CD4-positive, alpha-beta T cell treated with Interleukin-17A for 1 hour (primary cell): ENCODE measurements at places on chromosomes 7 and 10.
A peak's percentile ranks its signal among the peaks of the same experiment; 100 is the strongest.

- no peak for DNase-seq
Observed at GRCh38 chr7:115267503-115267902, 345.6 kb downstream of the MDFIC start.

GRCh38 chr10:110426294-110427181, 71.2 kb upstream of the DUSP5 start:
- DNase-seq = no peak

DNA sequence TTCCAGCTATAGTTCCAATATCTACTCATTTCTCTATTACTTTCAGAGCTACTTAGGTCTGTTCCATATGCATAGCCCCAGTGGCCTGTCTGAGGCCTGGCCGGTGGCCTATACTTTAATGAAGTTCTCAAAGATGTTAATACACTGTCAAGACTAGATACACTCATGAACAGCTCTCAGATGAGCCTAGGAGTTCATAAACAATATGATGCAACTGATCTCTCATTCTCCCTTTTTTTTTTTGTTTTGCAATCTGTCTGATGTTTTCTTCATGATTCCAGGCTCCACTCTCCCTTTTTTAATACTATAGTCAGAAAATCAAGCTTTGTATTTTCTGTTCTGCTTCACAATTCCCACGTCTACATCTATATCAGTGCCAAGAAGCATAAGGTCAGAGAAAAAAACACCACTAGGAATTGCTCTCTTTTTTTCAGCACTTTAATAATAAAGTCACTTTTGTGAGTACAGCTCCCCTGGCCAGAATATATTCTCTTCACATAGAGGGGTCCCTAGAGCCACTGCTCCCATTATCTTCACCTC, 321.0 kb downstream of the C7orf25 start:
- DNase-seq = no peak

- DNase-seq = no peak
Observed at GRCh38 chr7:531777-532176, 12.1 kb upstream of the PDGFA start.

DNA sequence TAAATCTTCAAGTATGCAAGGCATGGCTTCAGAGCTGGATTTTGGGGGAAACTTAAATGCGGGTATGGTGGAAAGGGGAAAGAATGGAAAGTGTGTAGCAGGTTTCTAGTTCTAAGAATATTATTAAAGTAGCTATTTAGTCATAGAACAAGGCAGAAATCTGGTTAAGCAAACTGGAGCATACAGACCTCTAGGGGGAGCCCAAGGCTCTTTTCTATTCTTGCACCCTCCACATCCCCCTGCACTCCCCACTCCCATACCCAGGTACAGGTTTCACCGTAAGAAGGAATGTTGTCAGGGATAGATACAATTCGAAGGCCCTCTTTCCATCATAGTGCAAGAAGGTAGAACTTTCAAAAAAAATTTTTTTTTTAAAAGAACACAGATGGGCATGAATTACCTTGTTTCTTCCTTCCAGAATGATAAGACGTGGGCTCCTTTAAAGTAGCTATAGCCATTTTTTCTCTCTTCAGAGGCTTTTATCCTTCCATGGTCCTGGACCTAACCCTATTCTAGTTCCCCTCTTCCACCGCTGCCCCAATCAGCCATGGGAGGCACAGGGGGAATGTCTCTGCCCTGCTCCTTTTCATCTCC, 41.5 kb upstream of the SMIM30 start:
- no peak for DNase-seq

- no peak for DNase-seq
Observed at GRCh38 chr10:37619336-37619735, 238.1 kb downstream of the ZNF248 start.

DNA sequence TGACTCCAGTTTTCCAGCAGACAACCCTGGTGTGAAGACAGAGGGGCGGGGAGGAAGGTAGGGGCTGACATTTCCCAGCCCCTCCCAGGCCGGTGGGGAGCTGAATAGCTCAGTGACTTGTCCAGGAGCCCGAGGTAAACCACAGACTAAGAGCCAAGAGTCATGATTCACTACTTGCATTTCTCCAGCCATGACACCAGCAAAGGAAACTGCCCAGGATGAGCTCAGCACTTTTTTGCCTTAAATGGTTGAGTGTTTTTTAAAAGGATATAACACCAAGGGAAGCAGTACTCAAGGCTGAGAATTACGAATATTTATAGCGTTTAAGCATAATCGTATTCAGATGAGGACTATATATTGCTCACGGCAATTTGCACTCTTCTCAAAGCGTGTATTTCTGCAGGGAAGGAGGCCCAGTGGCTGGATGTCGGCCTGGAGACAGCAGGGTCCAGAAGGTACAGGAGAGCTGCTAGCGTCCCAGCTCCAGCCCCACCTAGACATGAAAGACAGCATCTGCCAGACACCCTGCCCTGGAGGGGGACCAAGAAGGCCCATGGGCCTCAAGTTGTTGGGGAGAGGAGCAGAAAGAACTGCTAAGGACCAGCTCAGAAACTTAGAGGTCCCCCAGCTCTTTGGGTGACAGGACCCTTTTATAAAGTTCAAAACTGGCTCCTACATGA, 141.4 kb downstream of the GRID1 start:
- no peak for DNase-seq

DNA sequence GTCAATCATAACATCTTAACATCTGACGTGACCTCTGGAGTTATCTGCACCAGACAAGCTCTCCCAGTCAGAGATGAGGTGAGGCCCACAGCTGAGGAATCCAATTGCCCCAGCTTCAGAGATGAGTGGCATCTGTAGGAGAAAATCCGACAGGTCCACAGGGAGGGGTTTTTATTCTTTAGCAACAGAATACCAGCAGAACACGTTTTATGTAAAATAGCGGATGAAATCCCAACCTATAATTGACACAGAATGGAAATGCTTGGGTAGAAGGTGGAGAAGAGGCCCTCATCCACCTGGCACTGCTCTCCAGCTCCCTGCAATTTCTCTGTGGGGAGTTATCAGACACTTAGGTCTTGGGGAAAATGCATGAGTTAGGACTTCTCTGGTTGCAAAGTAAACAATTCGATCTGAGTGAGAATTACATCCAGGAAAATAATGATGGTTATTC, 144.2 kb upstream of the NRP1 start:
- no peak for DNase-seq

- no peak for DNase-seq
Observed at GRCh38 chr7:116071629-116072028, 41.1 kb upstream of the TFEC start.

DNA sequence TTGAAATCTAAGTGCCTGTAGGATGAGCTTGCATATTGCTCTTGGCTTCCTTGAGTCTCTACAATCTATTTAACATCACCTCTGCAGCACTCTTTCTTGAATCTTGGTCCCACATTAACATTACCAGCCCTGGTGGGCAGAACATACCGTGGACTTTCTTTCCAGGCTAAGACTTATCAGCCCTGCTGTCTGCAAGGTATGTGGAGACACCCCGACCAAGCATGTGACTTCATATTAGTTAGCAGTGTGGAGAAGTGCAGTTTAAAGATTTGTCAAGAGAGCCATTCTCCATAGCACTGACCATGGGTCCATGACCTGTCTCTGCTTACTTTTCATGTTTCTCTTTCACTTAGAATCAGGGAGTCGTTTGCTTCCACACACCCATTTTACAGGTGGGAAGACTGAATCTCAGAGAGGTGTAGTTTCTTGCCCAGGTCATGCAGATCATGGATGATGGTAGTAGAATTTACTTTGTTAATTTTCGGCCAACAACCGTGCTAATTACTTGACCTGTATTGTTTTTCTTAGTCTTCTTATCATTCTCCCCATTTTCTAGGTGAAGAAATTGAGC, 6.0 kb downstream of the CCNY start:
- no peak for DNase-seq

- no peak for DNase-seq
Observed at GRCh38 chr7:94687076-94687475, 31.1 kb upstream of the SGCE start.

DNA sequence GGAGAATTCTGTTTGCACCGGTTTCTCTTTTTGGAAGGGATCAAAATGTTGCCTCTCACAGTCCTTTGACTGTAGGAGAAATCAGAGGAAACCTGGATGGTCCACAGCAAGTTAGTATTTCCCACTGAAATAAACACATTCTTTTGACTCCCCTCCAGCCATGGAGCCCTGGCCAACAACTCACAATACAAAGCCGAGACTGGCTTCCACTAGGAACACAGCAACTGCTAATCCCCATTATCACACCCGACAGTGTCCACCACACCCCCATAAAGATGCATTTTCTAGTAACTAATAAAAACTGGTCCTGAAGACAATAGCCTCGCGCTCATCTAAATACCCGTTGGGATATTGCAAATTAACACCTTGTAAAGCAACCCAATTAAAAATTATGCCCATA, 798 bp upstream of the MACROH2A2 start:
- DNase-seq = no peak

DNA sequence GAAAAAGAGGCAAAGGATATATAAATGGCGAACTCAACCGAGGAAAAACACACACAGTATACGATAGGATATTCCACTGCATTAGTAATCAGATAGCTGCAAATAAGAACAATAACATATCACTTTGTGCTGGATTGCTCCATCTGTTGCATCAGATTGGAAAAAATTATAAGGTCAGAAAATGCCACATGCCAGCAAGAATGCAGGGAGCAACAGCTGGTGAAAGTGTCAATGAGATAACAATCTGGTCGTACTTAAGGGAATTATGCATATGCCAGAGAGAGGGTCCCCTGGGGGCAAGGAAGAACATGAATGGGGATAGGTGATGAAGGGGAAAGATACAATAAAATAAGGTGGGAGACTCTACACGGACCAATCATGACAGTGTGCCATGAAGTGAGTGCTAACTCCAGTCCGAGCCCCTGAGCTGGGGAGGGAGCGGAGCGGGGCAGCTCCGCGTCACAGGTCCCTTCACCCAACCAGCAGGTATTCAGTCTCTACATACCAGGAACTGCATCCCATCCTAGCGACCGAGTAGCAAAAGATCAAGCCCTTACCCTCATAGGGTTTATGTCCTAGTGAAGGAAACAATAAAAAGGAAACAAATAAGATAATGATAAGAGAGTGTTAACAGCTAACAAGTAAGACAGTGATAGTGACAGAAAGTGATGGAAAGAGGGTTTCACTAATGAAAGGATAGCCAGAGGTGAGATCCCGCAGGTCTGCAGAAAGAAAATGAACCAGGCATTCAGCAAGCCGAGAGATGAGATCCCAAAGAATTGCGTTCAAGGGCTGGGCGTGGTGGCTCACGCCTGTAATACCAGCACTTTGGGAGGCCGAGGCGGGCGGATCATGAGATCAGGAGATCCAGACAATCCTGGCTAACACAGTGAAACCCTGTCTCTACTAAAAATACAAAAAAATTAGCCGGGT, 9.4 kb downstream of the MPP7 start:
- no peak for DNase-seq

- peak; percentile 22 for DNase-seq
Observed at GRCh38 chr7:144830024-144830785, 5.6 kb downstream of the TPK1 start.

- DNase-seq = no peak
Observed at GRCh38 chr7:14717816-14718215, 184.7 kb downstream of the DGKB start.

DNA sequence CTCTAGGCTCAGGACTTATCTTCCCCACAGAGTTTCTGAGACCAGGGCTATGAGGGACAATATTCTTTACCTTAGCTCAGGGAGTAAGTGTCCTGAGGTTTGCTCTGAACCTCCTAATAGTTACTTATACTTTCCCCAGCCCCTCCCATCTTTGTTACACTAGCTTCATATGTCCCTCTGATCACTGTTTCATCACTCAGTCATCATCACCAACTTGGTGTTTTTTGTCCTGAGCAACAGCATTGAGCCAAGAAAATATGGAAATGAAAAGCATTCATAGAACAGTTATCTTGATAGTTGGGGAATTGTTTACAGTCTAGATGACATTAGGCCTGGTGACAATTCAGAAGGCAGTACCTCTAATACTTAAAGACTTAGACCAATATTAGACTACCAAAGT, at the start of gene PRSS37:
TSS of gene PRSS37 (minus strand) at position 101 of the 400 bp plus-strand sequence. CDS start 436 bp downstream, outside the sequence.
- no peak for DNase-seq

DNA sequence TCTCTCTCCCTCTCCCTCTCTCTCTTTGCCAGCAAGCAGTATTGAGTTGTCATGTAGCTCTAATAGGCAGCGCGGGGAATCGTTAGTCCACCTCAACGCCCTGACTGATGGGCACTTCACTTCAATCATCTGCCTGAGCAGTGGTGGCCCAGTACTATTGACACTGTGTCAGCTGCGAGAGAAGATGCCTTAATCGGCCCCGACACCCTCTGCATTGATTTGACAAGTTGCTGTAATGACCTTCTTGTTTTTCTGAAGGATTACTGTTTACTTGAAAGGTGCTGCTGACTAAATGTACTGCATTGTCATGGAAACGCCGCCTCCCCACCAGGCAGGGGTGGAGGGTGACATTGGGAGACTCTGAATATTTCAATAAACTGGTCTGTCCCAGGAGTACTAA, 913.8 kb downstream of the KCNMA1 start:
- DNase-seq = no peak

DNA sequence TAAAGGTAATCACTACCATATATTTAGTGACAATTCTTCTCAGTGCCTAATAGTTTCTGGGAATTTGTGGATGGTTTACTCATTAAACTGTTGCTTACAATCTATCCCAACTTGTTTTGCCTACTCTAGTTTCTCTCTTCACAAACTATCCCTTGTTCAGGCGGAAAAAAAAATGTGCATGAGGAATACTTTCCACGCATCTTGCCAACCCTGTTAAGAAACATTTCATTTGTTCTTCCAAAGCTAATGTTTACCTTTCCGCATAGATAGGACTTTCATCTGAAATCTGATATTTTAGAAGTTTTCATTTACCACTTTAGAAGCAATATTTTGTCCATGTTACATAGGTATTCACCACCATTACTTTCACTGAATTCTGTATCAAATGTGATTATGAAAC, 191.9 kb downstream of the MDFIC start:
- DNase-seq = no peak

DNA sequence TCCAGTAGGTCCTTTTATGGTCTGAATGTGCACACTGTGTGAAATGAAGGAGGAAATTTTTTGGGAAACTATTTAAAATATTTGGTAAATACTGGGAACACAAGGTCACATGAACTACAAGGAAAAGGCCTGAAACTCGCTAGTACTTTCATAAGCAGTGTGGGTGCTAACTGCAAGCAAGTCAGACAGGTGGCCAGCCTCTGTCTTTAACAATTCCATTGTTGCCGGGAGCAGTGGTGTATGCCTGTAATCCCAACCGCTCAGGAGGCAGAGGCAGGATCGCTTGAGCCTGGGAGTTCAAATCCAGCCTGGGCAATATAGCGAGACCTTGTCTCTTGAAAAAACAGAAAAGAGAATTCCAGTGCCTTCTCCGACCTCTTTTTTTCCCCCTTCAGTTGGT, 37.5 kb downstream of the SMURF1 start:
- DNase-seq = no peak

DNA sequence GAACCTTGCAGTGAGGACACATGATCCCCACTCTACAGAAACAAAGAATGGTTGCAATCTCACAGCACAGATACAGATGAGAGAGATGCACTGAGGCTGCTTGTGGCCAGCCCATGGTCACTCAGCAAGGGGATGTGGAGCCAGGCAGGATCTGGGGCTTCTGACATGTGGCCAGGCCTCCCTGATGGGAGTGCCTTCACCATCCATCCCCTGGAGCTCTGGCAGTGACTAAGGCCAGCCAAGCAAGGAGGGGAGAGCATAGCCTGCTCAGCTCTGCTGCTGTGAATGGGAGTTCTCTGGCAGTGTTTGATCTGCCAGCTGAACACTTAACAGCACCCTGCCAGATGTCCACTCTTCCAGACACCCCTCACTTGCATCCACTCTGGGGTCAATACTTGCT, 19.8 kb downstream of the C10orf71 start:
- no peak for DNase-seq
